ENCODE measurements at places on chromosomes 12 and 14. TPM values are rescaled to one million over a fixed set of nuclear protein-coding genes. Genes with fewer than 3 reads are reported as not detected.

The CCDC175 gene
- not detected for total RNA-seq

DNA sequence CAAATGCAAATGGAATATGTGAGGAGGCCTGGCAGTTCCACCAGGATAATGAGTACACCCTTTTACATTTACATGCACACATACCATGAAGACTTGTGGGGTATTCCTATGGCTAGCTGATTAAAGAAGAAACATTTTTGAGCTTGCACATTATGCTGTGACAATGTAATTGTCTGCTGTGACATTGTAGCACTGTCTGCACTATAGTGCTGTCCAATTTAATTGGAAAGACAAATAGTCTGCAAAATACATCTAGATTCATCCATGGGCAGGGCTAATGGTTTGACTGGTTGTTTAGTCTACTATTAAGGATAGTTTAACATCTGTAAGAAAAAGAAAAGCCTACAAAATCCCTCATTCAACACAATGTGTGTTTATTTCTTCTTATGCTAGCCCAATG is 1005.6 kb upstream of the LRFN5 start:
- H3K27ac ChIP-seq, result no peak overlapping the region
- no peaks in the 10 kb centered on the region for H3K4me1 ChIP-seq
- H3K36me3 ChIP-seq, result no peaks in the 10 kb centered on the region
- no peaks in the 10 kb centered on the region for H3K27me3 ChIP-seq

- H3K27me3 ChIP-seq, result no peaks in the 10 kb centered on the region
- H3K27ac ChIP-seq, result peak overlapping the region; percentile 85
- H3K4me1 ChIP-seq, result peaks cover 49% of the 10 kb centered on the region
Observed at GRCh38 chr12:58310809-58311622, 369.6 kb downstream of the ATP23 start.

- H3K27ac ChIP-seq, result no peak overlapping the region
- no peaks in the 10 kb centered on the region for H3K4me1 ChIP-seq
- no peak overlapping the region for H3K4me3 ChIP-seq
- peaks cover 10% of the 10 kb centered on the region for H3K36me3 ChIP-seq
- no peak for DNase-seq
Observed at GRCh38 chr12:1496162-1496900, 98.0 kb downstream of the FBXL14 start.

DNA sequence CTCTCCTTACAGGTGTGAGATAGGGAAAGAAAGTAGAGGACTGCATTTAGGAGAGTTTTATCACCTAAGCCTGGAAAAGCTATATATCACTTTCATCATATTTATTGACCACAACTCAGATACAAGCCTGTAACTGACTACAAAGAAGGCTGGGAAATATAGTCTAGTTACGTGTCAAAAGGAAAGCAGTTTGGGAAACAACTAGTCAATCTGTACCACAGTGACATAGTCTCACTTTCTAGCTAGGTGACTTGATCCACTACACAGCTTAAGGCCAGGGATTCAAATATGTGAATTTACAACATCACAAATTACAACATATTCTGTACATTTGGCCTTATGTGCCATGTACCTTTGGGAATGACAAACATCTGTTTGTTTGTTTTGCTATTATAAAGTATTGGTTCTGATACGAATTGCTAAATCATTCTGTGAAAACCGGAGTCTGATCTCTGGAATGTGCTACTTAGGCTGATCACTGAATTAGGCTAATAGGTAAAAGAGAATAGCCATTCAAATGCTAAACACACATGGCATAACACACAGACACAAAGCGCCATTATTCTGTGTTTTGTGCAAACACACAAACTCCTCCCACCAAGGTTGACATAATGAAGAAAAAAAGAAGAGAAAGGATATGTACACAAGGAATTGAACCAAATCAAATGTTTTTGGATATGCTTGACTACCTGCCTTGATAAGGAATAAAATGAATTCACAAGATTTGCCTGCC is 279.8 kb downstream of the DUSP6 start:
- no peaks in the 10 kb centered on the region for H3K27me3 ChIP-seq
- H3K27ac ChIP-seq, result peak overlapping the region; percentile 77
- peak overlapping the region; percentile 23 for H3K4me3 ChIP-seq
- H3K4me1 ChIP-seq, result peaks cover 48% of the 10 kb centered on the region
- H3K36me3 ChIP-seq, result peaks cover 6% of the 10 kb centered on the region
